ENCODE measurements at places on chromosomes 7 and 10.

- no peak for DNase-seq
These were observed 568.1 kb upstream of the LRRN3 start for GRCh38 chr7:110522761-110523200.

- no peak for DNase-seq
These were observed 11.9 kb downstream of the PIK3AP1 start for GRCh38 chr10:96708456-96708855.

- no peak for DNase-seq
These were observed at the start of gene PARD3 for GRCh38 chr10:34815185-34816084. Gene PARD3 (minus strand): TSS chr10:34815296. CDS start chr10:34814995, 301 bp downstream.

DNA sequence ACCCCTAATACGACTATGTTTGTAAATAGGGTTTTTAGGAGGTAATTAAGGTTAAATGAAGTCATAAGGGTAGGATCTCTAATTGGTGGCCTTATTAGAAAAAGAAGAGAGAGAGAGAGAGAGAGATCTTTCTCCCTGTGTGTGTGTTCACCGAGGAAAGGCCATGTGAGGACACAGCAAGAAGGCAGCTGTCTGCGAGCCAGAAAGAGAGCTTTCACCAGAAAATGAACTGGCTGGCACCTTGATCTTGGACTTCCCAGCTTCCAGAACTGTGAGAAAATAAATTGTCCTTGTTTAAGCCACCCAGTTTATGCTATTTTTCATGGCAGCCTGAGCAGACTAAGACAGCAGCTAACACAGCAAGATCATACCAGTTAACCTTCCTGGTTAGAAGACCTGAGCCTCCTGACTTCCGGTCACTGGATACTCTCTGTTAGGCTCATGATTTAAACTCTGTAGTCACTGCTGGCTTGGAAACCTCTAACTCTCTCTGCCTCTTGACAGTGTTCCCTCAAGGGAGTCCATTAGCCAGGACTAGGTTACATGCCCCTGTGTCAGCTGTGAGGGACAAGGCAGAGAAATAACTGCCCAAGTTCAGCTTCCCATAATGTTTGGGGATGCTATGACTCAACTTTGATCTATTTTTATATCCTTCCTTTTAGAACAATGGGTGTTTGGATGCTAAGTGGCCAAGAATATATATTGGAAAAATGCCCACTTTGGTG is 102.3 kb downstream of the DYNC1I1 start:
- no peak for DNase-seq

- DNase-seq, result no peak
These were observed 117.7 kb downstream of the ELFN1 start for GRCh38 chr7:1787681-1788235.

GRCh38 chr10:329361-330099 is 194.3 kb downstream of the ZMYND11 start:
- DNase-seq, result peak; percentile 31

GRCh38 chr10:104639590-104640338 is 1.3 kb upstream of the SORCS3 start:
- DNase-seq, result no peak

GRCh38 chr7:23294549-23295400 is 4.4 kb upstream of the MALSU1 start:
- DNase-seq, result no peak

- no peak for DNase-seq
These were observed 61.7 kb downstream of the PDGFA start for GRCh38 chr7:457814-458510.

DNA sequence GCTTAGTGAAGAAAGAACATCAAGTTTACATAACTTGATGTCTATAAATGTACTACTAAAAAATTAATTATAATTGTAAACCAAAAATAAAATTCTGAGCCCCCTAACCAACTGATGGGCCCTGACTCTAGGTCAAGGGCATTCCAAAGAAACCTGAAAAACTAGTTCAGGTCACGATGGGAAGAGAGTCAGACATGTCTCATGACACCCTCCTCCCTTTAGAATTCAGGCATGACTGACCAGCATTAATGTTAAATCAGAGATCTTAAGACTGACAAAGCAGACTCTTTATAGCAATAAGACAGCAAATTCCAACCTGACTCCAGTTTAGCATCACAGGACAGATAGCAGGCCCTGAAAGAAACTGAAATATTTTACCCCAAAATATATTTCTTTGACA is 21.6 kb upstream of the OTUD1 start:
- DNase-seq, result no peak

DNA sequence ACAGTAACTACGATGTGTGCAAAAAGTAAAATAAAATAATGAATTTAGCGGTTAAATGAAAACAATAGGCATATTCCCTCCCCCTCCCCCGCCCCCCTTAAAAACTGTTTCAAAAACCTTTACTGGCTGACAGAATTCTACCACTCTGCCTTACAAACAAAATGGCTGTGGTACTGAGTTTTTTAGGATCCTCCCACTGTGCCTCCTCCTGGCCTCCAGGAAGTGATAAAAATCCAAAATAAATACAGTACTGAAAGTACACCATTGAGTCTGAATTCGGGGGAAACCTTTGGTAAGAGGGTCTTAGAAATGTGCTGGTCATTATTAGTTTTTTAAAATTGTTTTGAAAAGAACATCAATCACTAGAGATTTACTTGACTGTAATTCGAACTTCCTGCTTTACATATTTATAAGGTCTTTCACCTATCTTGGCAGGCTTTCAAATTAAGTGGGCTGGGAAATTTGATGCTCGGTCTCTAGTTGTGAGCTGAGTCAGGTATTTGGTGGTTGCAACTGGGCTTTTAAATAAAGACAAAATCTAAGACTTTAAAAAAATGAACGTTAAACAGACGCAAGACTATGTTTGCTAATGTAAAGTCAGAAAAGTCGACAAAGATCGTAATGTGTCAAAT is 32.5 kb upstream of the EPC1 start:
- no peak for DNase-seq

DNA sequence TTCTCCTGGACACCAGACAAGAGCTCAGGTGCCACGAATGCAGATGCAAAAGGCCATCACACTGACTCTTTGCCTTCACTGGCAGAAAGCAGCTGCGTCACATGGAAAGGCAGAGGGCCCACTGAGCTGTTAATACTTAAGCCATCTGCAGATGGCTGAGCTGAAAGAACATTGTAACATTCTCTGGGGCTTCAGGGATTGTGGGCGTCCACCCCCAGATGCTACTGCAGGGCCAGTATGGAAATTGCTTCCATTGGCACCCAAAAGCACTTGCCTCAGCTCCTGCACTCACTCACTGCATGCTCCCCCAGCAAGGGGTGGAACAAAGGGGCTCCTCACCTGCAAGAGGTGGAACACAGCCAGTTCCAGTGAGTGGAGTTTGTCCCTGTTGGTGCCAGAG is 1264.6 kb downstream of the REEP3 start:
- no peak for DNase-seq

GRCh38 chr7:126213876-126214275 is 1038.9 kb downstream of the GRM8 start:
- no peak for DNase-seq

DNA sequence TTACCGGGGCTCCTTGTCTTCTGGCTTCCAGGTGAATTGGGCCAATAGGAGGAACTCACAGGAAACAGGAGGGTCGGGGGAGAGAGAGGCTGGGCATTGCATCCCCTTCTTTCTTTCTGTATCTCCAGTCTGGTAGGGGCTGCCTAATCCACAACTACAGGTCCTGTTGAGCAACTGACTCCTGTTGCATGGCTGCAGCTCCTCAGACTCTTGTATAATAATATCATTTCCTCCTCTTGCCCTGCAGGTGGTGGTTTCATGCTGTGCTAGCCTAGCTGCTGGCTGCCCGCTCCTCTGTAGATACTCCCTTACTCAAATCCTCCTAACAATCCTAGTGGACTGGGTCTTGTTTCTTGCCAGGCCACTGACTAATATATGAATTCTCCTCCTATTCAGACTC is 276.5 kb upstream of the SMIM30 start:
- no peak for DNase-seq

- DNase-seq, result no peak
These were observed 98.9 kb upstream of the GLCCI1 start for GRCh38 chr7:7869651-7870050.

- no peak for DNase-seq
These were observed 43.8 kb upstream of the CSTF2T start for GRCh38 chr10:51743146-51743545.

DNA sequence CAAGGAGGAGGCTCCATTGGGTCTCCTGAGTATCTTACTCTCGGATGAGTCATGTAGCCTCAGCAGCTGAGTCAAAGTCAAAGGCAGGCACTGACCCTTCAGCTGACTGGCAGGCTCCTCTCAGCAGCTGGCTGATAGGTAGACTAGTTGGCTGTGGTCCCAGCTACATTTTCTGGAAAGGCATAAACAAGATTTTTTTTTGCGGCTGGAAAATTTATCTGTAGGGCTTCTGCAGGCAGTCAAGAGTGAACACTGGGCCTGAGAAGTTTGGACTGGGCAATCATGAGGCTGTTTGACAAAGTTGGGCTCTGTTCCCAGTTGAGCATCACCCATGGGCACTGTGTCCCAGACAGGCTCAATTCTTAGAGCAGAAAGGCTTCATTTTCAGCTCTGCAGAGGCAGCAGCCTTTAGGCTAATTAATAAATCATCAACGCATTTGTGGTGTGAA is 796.2 kb downstream of the CCSER2 start:
- DNase-seq, result no peak

GRCh38 chr7:134368851-134369544 is 52.3 kb upstream of the SLC35B4 start:
- no peak for DNase-seq

DNA sequence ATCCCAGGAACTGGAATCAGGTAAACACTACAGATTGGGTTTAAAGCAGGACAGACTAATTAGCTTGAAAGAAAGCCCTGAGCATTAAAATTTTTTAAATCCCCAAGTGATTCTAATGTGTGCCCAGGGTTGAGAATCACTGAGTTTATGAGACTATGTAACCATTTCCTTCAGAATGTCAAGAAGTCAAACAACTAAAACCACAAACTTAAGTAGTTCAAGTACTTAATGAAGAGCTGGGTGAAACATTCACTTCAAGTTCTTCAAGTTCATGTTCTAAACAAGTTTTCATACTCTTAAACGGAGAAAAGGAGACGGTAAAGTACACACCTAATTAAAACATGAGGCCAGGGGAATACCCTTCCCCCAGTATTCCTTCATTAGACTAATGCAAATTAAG is 28.2 kb upstream of the TLL2 start:
- DNase-seq, result no peak

GRCh38 chr7:16563281-16564022 is 36.8 kb downstream of the LRRC72 start:
- no peak for DNase-seq

DNA sequence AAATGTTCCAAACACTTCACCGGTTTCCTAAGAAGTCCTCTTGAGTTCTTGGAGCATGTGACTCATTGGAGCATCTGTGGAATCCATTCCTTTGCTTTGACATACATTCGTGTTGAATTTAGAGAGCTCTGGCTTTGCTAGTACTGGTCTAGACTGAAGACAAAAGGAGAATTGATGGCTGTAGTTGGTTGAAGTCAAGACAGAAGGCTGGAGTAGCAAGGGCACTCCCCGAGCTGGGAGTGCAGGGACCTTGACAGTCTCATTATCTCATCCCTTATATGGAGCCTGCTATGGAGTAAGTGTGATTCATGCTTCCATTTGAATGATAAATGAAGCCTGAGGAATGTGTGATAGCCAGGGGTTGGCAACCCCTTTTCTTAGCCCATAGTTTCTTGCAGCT is 1249.1 kb downstream of the TYW1 start:
- no peak for DNase-seq

DNA sequence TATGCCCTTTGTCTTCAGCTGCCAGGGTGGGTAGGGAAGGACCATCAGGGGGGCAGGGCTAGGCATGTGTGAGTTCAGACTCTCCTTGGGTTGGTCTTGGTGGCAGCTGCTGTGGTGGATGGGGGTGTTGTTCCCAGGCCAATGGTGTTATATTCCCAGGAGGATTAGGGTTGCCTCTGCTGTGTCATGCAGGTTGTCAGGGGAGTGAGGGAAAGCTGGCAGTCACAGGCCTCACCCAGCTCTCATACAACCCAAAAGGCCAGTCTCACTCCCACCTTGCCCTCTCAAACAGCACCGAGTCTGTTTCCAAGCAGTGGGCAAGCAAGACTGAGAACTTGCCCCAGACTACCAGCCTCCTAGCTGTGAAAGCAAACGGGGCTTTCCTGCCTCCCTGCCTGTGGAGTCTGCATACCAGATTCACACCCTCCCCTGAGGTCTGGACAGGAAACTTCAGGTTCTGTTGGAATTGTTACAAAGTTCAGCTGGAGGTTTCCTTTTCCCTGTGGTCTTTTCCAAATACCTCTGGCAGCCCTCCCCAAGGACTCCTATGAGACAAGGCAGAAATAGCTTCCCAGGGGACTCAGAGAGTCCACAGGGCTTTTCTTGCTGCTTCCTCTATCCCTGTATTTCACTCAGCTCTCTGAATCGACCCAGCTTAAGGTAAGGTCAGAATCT is 1.4 kb downstream of the HYAL4 start:
- no peak for DNase-seq

- no peak for DNase-seq
These were observed 43.1 kb upstream of the CAMK2B start for GRCh38 chr7:44368455-44368854.

DNA sequence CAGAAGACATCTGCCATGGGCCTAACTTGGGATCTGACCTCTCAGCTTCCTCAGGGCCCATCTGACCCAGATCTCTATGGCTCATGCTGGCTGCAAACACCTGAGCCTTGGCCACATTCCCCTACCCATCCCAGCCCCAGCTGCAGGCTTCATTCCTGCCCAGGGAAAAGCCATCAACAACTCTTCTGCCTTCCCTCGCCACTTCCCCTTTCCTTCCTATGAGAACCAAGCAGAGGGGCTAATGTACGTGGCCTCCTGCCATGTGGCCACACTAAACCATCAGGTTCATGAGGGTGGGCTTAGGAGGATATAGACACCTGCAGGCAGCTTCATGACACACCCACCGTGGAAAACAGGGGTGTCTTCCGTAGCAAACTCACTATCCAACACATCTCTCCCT is 312.2 kb downstream of the GALNT17 start:
- DNase-seq, result no peak

GRCh38 chr10:58661336-58661735 is 148.7 kb downstream of the BICC1 start:
- no peak for DNase-seq

DNA sequence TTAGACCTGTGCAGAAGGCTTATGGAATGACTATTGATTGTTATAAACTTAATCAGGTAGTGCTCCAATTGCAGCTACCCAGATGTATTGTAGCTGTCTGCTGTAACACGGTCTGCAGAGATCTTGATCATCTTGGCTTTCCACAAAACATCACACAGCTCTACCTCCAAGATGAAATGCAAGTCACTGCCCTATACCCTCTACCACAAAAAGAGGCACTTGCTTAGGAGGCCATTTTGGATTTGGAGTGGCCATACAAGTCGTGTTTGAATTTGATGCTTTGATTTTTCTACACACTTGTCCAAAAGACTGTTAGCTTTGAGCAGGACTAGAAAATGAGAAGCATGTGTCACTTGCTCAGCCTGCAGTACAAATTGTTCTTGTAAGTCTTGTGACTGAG is 377.2 kb downstream of the TNS3 start:
- no peak for DNase-seq

GRCh38 chr7:152969839-152970238 is 210.3 kb downstream of the ACTR3B start:
- DNase-seq, result no peak

- DNase-seq, result no peak
These were observed 277.0 kb downstream of the EXOC4 start for GRCh38 chr7:133529861-133530260.

Data from activated naive CD4-positive, alpha-beta T cell treated with anti-CD3 and anti-CD28 coated beads, Interleukin-2, amount 50 U/mL, for 72 hours (primary cell).